Esophagus squamous epithelium (tissue), 5 donors: ENCODE measurements at places on chromosomes 7 and 10.

- DNase-seq, result no peak
Measured at GRCh38 chr10:15124190-15124589, 27.0 kb downstream of the RPP38 start.

DNA sequence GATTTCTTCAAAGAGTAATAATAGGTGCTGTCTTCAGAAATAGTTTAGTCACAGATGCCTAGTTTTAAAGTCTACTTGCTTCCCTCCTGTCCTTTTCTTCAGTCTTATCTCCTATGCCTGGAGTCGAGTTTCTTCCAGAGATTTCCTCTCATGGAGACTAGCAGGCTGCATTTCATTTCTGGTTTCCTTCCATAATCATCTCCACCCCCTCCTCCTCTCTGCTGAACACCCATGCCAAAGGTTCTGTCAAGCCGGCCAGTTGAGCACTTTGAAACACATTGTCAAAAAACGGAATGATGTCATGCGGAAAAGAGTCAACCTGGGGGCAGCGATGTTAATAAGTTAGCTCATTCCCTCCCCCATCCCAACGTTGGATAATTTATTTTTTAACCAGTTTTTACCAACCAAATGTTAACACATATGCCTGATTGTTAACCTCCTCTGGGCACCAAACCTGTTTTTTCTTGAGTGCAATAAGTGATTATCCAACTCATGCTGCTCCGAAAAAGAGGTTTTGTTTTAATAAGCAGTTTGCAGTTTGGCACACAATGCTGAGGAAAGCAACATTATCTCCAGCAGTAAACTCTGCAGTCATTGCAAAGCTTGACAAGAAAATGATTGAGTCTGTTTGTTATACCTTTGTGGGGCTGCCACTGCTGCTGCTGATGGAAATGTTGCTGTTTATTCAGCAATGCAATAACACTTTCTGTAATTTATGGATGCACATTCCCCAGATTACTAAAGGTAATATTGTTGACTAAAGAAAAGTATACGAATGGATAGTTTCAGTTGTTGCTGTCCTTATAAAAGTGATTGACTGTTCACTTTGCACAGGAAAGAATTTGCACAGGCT is 161.6 kb downstream of the LRMDA start:
- no peak for DNase-seq

DNA sequence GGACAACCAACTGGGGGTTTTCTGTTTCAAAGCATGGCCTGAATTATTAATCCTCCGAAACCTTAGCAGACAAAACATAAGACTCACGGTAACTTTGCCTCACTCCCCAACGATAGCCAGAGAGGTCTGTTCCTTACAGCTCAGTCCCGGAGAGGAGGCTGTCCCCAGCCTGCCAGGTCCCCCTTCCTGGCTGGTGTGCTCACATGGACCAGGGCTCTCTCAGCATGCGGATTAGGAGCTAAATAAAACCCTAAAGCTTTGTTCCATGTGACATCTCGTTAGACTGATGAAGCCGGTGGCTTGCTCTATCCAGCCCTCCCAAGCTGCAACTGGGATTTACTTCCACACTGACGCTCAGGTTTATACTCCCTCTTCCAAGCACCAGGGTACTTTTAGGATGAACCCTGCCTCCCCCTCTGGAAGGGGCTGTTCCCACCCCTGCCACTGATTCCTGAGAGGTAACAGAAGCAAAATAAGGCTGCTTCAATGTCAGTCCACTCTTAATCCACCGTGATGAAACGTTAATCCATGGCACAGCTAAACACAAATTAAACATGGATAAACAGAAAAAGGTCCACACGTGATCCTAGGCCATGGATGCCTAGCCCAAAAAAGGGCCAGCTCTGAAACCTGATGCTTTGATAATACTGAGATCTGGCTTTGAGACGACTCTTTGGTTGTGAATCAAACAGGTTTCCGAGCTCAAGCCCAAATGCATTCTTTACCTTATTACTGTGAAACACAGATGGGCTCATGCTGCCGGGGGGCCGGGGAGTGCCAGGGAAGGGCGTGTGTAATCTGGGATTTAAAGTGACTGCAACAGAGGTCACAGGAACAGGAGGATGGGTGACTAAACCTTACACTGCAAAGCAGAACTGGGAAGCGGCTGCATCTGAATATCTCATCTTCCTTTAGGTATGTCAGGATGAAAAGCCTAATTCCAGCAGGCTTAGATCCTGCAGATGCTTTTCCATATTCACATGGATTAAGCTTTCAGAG is 86.2 kb downstream of the ZRANB1 start:
- no peak for DNase-seq

GRCh38 chr10:77973276-77973675 is 46.7 kb upstream of the DLG5 start:
- DNase-seq, result no peak

- DNase-seq, result no peak
Measured at GRCh38 chr7:32218154-32218467, 147.9 kb upstream of the PDE1C start.

- DNase-seq, result no peak
Measured at GRCh38 chr10:67666416-67667034, 29.5 kb downstream of the CTNNA3 start.

GRCh38 chr7:12649348-12649747 is 38.1 kb upstream of the ARL4A start:
- no peak for DNase-seq

GRCh38 chr10:3033925-3034324 is 33.4 kb upstream of the PFKP start:
- DNase-seq, result no peak

GRCh38 chr10:123800289-123800688 is 91.3 kb downstream of the CPXM2 start:
- DNase-seq, result no peak

DNA sequence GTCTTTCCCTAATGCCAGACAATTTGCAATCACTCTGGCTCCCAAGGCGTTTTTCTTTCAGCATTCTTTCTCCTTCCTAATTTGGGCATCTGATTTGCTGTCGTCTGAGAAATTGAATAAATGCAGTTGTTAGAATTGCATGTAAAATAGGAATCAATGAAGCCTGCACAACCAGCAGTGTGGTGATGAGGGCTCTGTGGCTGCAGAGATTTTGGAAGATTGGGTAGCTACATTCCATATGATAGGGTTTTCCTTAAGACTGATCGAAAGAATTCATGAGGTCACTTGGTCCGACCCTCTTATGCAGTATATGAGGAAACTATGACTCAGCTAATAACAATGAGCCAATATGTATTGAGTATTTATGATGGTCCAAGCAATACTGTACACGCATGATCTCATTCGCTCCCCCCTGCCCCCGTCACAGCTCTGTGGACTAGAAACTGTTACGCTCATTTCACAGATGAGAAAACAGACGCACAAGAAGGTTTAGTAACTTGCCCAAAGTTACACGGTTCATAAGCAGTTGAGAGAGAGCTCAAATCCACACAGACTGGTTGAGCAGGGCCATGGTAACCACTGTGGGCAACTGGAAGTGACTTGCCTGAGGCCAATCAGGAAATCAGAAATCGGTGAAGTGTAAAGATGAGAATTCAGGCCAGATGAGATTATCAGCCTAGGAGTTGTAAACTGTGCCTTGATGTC is 527.2 kb downstream of the GATA3 start:
- no peak for DNase-seq
